Body of pancreas (tissue), 4 donors: ENCODE measurements at places on chromosomes 6 and 20. TPM values are rescaled to one million over a fixed set of nuclear protein-coding genes. Genes with fewer than 3 reads are reported as not detected.

The PPP1R14C gene
- total RNA-seq = 0.26 TPM

DNA sequence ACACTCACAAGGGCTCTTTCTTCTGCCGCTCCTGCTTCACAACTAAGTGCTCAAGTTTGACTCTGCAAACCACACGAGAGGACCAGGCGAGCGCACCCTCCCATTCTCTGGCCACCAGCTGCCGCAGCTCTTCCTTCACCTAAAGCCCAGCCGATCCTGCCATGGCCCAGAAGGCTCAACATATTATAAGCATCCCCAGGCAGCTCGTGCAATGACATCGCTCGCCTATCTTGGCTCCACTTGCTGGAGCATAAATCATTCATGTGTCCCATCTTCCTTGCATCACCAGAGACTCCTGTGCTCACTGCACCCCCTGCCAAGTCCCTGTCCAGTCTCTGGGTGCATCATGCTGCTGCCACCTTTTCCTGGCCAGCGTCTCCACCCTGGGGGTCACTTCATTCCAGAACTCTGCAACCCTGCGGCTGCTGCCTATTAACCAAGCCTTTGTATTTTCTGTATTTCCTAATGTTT, 59.0 kb downstream of the PSMG4 start:
- no peak for DNase-seq

DNA sequence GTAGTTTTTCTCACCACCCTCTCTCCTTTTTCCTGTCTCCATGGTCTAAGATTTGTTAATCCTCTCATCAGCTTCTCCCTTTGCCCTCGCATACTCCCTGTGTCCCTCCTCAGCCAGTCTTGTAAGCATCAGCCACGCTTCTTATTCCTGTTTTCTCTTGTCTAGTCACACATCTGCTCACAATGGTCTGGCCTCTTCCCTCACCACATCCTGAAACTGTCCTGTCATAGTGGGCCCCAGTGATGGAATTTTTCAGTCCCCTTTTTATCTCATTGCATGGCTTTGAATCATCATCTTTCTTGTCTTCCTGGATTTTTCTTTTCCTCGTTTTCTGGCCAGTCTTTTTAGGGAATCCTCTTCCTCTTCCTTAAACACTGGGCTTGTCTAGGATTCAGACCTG, 57.2 kb downstream of the GFRA4 start:
- no peak for DNase-seq

DNA sequence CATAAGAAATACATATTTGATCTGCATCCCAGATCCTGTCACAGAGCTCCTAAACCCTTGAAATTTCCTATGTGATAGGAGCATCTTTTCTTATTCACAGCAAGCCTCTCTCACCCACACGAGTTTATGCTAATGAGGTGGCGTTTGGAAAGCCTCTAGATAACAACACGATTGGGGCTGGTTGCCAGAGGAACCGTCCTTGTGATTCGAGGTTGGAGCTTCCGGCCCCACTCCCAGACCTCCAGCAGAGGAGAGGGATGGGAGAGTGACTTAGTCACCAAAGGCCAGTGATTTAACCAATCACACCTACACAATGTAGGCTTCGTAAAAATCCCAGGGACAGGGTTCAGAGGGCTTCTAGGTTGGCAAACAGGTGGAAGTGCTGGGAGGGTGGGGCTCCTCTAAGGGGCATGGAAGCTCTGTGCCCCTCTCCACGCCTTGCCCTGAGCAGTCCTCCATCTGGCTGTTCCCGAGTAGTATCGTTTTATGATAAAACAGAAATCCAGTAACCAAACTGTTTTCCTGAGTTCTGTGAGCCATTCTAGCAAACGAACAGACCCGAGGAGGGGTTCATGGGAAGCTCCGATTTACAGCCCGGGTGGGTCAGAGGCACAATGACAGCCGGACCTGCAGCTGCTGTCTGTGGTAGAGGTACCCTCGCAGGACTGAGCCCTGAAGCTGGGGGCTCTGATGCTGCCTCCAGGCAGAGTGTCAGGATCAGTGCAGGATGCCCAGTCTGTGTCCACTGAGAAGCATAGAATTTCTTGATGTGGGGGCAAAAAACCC, 238.1 kb upstream of the ARID1B start:
- no peak for DNase-seq

GRCh38 chr6:113402544-113402943, 454.6 kb upstream of the MARCKS start:
- peak; percentile 70 for DNase-seq

- DNase-seq = no peak
These were observed 443.5 kb downstream of the PREX1 start for GRCh38 chr20:48384147-48384818.

DNA sequence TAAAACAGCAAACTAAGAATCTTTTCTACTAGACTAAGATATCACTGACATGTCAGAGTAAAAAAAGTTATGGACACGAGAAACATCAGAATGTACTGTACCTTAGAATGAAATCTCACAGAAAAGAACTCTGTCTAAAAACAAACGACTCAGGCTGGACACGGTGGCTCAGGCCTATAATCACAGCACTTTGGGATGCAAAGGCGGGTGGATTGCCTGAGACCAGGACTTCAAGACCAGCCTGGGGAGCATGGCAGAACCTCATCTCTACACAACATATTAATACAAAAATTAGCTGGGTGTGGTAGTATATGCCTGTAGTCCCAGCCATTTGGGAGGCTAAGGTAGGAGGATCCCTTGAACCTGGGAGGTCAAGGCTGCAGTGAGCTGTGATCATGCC, 122.6 kb downstream of the PRND start:
- DNase-seq = no peak

The MYB gene
- total RNA-seq = not detected

The TAGAP gene
- 2.3 TPM for total RNA-seq

DNA sequence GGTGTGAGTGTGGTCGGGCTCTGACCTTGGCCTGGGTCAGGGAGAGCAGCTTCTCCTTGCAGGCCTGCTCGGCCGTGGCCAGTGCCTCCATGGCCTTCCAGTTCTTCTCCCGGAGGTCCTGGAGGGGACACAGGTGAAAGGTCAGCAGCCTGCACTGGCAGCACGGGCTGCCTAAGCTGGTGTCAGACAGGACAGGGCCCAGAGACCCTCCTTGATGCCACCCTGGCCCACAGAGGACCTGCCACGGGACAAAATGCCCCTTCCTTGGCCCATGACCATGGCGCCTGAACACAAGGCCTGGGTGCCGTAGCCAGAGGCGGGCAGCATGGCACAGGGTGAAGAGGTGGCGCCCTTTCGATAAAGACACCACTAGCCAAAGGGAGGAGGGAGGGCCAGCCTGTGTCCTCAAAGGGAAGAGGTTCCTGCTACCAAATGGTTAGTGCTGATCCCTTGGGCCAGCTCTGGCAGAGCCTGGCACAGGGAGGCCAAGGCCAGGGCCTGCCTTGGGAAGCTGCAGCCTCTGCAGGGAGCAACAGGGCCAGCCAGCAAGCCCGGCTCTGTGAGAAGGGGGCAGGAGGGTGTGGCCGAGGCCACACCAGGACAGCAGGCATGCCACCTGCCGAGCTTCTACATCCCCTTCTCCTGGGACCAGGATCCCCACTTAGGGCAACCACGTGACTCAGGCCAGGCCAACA, 54.8 kb downstream of the DSTN start:
- peak; percentile 41 for DNase-seq

The EPHA7 gene
- total RNA-seq = 0.26 TPM

The DLL1 gene
- total RNA-seq = 6.0 TPM

The SALL4 gene
- 5.9 TPM for total RNA-seq

The KIAA1755 gene
- total RNA-seq = 0.99 TPM

GRCh38 chr6:149319422-149319821, 1.9 kb downstream of the TAB2 start:
- DNase-seq = no peak

The HLA-G gene
- total RNA-seq = not detected

DNA sequence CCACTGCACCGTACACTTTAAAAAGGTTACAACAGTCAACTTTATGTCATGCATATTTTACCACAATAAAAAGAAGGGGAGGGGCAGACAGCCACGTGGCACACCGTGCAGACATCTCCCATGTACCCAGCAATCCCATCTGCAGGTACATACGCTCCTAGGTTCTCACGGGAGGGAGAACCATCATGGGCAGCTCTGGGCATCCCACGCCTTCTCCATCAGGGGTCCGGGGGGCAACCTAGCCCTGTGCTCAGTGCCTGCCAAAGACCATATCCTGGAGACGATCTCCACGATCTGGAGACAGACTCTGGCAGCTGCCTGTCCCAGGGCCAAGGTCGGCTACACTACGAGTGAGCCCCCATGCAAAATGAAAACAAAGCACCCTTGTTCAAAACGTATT, 2.5 kb upstream of the BNIP5 start:
- no peak for DNase-seq

- no peak for DNase-seq
These were observed 259.7 kb downstream of the HDGFL1 start for GRCh38 chr6:22829070-22829469.

DNA sequence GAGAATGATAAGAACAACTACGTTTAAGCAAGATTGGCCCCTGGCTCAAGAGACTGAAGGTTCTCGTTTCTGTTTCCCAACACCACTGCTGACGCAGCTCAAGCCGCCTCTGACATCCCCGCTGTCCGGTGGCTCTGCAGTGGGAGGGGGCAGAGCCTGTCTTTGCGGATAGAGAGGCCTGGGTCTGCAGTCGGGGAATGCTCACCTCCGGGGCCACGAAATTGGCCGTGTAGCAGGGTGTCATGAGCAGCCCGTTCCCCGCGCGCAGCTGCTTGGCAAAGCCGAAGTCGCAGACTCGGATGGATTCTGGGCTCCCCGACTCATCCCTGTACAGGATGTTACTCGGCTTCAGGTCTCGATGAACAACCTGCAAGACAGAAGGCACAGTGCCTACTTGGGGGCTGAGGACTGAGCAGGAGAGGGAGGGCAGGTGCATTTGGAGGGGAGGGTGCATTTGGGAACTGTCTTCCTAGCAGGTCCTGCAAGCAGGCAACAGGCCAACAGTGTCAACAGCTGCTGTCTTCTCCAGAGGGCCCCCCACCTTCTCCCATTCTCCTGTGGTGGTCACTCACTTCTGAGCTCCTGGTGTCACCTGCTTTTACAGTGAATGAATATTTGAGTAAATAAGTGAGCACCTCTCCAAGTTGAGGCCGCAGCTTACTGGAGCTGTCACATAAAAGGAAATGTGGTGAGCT, 40.5 kb upstream of the MPC1 start:
- DNase-seq = no peak

DNA sequence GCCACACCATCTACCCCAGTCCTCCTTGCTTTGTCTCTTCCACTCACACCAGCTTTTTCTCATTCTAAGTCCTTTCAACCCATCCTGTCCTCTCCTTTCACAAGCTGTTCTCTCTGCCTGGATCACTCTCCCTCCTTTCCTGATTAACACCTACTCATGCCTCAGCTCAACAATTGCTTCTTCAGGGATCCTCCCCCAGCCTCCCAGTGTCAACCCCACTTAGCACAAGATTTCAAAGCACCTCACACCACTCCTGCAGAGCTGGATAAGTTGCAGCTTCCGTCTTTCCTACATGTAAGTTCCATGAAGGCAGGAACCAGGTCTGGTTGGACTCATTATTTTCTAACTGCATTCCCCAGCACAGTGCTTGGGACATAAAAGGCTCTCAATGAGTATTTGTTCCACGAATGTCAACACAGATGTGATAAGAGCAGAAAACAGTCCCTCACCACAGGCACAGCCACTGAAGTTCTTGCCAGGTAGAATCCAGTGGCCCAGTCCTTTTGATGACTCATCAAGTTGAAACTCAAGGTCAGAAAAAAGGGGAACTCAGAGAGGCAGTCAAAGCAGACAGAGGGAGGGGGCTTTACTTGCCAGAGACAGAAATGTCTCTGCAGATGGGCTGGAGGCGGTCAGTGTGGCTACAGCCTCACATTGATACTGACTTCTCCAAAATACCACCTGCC, 193.4 kb upstream of the PRDM1 start:
- peak; percentile 70 for DNase-seq

DNA sequence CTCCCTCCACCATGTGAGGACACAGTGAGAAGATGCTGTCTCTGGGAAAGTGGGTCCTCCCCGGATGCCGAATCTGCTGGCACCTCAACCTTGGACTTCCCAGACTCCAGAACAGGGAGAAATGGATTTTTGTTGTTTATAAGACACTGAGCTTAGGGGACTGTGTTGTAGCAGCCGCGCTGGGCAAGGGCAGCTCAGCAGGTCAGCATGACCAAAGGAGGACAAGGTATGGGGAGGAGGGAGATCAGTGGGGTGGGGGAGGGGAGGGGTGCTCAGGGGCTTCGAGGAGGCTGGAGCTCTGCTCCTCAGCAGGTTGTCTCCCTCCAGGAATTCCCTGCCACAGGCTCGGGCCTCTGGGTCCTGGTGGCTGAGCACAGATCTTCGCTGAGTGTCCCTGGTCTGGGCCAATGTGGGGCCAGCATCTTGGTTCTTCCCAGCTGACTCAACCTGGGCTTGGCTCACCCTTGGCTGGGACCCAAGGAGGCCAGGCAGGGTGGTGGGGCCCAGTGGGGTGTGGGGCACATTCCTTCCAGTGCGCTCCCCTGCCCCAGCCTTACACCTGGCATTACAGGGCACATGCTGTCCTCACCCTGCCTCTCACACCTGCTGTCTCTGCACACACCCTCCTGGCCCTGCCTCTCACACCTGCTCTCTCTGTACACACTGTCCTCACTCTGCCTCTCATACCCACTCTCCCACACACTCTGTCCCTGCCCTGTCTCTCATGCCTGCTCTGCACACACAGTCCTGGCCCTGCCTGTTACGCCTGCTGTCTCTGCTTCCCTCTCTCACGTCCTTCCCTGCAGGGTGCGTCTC, 107.3 kb downstream of the SYCP2 start:
- DNase-seq = peak; percentile 18
